Activated naive CD4-positive, alpha-beta T cell treated with Interleukin-2 at 50 U/mL for 16 hours (primary cell): ENCODE measurements at places on chromosomes 3 and 15.

- no peak for DNase-seq
Measured at GRCh38 chr3:88150806-88151205, 1.0 kb downstream of the C3orf38 start.

- DNase-seq: no peak
Measured at GRCh38 chr3:183984127-183984740, 33.5 kb downstream of the ABCC5 start.

- DNase-seq: no peak
Measured at GRCh38 chr15:59616379-59616778, 4.8 kb downstream of the GCNT3 start.

DNA sequence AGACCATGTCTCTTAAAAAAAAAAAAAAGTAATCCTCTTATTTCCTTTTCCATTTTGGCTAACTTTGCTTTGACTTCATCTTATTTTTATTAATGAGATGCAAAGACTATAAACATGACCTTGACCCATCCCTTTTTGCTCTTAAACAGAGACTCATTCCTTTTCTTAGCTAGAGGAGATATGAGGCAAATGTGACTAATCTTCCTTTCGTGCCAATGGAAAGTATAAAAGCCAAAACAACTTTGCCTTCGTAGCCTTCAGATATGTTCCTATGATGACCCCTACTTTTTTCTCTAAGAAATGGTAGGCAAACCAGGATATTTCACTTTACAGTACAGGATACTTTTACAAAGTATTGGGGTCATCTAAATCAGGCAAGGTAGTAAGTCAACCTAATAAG, 36.9 kb upstream of the GOLGB1 start:
- DNase-seq: no peak

GRCh38 chr3:127374086-127375010, 86.5 kb upstream of the PRR20G start:
- no peak for DNase-seq

- DNase-seq: no peak
Measured at GRCh38 chr15:45391746-45392583, 13.6 kb upstream of the GATM start.

GRCh38 chr3:155871746-155872158, 1.3 kb downstream of the GMPS start:
- DNase-seq: no peak

- DNase-seq: no peak
Measured at GRCh38 chr15:43545426-43545825, 28.0 kb downstream of the MAP1A start.

GRCh38 chr3:117995842-117996437, 1038.7 kb downstream of the IGSF11 start:
- DNase-seq: no peak

GRCh38 chr15:50134524-50135024, 15.5 kb upstream of the ATP8B4 start:
- no peak for DNase-seq

DNA sequence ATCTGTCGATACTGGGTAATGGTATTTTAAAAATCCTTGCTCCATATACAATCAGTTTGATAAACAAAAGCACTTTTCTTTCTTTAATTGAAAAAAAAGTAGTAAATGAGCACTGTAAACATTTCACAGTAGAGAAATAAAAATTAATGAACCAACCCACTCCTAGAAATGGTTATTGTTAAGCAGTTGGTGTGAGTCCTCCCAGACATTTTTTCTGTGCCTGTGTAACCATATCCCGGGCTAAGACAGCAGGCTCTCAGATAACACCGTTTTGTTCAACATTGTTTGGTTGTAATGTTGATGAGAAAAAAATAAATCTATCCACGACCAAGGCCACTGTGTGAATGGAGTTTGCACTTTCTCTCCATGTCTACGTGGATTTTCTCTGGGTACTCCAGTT, 42.6 kb downstream of the PXK start:
- no peak for DNase-seq

GRCh38 chr3:40414270-40414669, 27.3 kb downstream of the ENTPD3 start:
- no peak for DNase-seq

DNA sequence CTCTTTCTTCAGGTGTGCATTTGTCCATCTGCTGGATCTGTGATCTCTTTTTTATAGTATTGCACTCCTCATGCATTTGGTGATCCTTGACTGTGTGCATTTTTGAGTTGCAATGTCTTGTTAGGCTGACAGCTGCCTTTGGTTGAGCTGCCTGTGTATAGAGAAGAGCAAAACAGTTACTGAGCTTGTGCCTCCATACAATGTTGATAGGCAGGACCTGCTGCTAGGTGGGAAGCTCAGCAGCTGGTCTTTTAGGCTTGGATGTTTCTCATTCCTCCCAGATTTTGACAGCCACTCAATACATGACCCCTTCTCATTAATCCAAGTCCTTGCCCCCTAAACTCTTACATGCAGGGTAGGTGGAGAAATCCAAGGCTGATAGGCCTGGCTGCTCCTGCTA, 74.8 kb upstream of the PIAS1 start:
- DNase-seq: no peak

GRCh38 chr15:85316244-85316934, 64.0 kb upstream of the AKAP13 start:
- DNase-seq: peak; percentile 11

DNA sequence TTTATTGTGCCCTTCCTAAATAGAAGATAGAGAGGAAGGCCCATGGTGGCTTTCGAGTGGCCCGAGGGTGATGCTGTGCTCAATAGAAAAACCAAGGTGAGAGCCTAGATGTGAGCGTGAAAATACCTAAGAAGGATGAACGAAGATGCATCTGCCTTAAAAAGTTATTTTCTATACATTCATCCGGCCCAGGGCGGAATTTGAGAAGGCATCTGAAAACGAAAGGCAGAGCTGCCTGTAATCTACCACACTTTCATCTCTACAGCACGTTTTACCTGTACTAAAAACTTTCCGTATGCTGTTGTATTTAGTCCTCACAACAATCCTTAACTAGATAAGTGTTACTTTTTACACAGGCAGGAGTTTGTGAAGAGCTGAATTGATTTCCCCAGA, 1.4 kb downstream of the DUT start:
- DNase-seq: peak; percentile 4

GRCh38 chr15:42036112-42036905, 15.5 kb upstream of the PLA2G4E start:
- no peak for DNase-seq

- no peak for DNase-seq
Measured at GRCh38 chr15:88882785-88883184, 12.6 kb downstream of the HAPLN3 start.

DNA sequence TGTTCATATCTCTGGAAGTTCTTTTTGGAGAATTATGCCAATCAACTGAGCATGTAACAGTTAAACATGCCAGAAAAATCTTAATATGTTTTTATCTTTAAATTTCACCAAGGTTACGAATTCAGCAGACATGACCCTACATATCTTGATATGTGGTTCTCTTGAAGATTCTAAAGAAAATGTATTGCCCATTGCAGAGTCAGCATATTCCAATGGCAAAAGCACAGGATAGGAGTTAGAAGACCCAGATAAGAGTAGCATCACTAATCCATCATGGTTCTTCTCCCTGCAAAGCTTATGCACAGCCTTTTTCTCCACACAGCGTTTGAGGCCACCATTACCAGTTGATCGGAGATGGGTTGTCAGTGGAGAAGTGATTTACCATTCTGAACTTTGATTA, 402.8 kb downstream of the EPHB1 start:
- no peak for DNase-seq

DNA sequence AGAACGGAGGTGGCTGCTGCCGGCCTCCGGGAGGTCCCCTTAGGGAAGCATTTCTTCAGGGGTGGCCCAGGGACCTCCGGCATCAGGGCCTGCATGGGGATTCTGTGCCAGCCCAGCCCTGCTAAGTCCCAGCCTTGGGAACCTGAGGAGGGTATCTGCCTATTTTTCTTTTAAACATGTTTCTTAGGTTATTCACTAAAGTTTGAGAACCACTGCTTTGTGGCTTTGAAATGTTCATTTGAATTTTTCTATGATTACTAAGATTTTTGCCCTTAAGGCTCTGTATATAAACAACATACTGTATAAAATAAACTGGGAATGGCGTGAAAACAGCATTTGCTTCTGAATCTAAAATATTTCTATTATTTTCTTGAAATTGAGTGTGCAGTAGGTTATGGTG, 24.4 kb downstream of the FAN1 start:
- DNase-seq: no peak

GRCh38 chr3:113898892-113899291, 48.9 kb upstream of the ZDHHC23 start:
- no peak for DNase-seq

DNA sequence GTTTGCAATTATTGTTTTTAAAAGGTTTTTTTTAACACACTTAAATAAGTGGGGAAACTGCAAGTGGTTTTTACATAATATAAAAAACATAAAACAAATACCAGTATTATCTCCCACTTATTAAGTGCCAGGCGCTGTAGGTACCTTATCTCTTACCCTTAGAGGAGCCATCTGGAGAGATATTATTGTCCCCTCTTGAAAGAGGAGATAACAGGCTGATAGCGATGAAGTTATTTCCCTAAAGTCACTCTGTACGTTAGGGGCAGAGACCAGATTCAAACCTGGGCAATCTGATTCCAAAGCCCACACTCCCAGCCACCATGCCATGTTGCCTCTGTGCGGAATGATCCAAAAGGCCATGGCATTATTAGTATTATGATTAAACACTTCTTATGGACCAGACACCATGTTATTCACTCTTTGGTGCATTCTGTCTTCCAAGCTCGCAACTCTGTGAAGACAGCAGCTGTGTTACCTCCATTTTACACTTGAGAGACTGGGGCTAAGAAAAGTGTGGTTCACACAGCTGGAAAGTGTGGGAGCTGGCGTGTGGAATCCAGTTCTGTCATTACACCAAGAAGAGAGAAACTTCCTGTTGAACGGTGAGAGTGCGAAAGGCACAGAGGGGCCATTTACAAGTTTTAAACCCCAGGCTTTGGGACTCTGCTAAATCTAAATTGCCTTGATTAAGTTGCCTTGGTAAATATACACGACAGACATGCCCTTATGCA, 79.9 kb upstream of the MITF start:
- DNase-seq: no peak

DNA sequence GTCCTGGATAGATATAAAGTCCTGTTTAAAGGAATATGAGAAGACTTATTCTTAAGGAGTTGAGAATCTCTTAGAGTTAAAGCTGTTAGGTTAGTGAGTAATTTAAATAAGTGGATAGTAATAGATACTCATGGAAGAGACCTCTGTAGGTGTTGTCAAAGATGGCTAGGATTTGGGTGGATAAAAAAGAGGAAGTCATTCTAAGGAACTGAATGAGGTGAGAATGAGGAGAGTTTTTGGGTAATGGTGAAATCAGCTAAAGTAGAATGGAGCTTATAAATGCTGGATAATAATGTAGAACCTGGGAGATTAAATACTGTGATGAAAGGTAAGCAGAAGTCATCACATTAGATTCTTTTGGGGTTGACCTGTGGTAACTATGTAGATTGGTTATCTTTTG, 8.1 kb downstream of the ARIH1 start:
- no peak for DNase-seq

- DNase-seq: no peak
Measured at GRCh38 chr3:16415911-16416476, 97.5 kb downstream of the RFTN1 start.
